ENCODE measurements at places on chromosomes 4 and X.

- no peak overlapping the region for H3K4me3 ChIP-seq
- no peaks in the 10 kb centered on the region for H3K4me1 ChIP-seq
- H3K27me3 ChIP-seq, result no peaks in the 10 kb centered on the region
- H3K27ac ChIP-seq, result no peak overlapping the region
These were observed 172.0 kb downstream of the FBXO8 start for GRCh38 chr4:174111422-174111821.

- H3K27ac ChIP-seq, result no peak overlapping the region
- DNase-seq, result no peak
- H3K4me3 ChIP-seq, result no peak overlapping the region
- no peaks in the 10 kb centered on the region for H3K4me1 ChIP-seq
These were observed 92.7 kb downstream of the STK32B start for GRCh38 chr4:5143940-5144339.

GRCh38 chr4:138174981-138175794 is 67.0 kb downstream of the SLC7A11 start:
- no peak overlapping the region for H3K4me3 ChIP-seq
- H3K36me3 ChIP-seq, result no peaks in the 10 kb centered on the region
- H3K4me1 ChIP-seq, result no peaks in the 10 kb centered on the region
- no peaks in the 10 kb centered on the region for H3K27me3 ChIP-seq
- no peak for DNase-seq

DNA sequence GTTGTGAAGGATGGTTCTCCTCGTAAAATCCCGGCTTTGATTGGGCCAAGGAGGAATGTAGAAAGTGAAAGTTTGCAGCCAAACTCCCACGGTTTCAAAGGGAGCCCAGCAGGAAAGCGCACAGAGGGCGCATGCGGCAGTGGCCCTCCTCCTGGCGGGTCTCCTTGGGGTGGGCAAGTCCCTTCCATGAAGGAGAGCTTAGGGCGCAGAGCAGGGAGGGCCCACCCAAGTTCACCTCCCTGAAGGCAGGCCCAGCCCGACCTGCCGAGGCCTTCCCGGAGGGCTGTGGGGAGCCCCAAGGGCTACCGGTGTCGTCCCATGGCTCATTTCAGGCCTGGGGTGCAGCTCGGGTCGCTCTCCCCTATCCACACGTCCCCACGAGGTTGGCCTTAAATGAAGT is 2.0 kb downstream of the PDZD4 start:
- H3K27me3 ChIP-seq, result no peaks in the 10 kb centered on the region
- no peak overlapping the region for H3K27ac ChIP-seq
- H3K4me1 ChIP-seq, result peaks cover 15% of the 10 kb centered on the region
- no peak for DNase-seq
- no peaks in the 10 kb centered on the region for H3K36me3 ChIP-seq
- no peak overlapping the region for H3K4me3 ChIP-seq

DNA sequence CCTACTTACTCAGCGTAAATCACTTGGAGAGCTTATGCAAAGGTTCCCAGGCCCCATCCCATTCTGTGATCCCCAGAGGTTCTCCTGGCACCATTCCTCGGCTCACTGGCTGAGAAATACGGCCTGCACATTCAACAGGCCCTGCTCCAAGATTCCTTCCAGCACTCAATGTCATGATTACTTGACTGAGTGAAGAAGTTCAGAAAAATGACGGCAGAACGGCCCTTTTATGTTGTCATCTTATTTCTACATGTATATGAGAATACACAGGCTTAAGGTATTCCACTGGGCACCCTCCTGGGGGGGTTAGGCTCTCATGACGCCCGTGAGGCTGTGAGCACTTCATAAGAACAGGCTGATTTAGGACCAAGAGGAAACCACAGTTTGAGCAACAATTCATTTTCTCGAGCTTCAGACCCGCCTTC is 190.6 kb downstream of the NSUN7 start:
- H3K36me3 ChIP-seq, result no peaks in the 10 kb centered on the region
- H3K4me1 ChIP-seq, result no peaks in the 10 kb centered on the region
- no peak overlapping the region for H3K4me3 ChIP-seq
- no peak for DNase-seq

DNA sequence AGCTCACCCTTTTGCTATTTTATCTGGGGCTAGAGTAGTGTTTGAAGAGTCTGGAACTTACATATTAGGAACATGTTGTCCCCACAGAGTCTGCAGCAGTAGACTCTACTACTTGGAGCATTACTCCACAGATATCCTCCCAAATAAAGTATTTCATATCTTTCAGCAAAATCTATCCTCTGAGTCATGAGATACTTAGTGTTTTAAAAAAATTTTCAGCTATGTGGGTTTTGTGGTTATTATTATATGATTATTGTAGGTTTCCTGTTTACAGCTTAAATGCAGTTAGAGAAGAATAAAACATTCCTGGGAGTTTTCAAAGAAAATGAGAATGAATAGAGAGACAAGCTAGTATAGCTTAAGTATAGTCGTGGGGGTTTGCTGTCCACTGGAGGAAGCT is 30.9 kb downstream of the PAGE2 start:
- H3K27me3 ChIP-seq, result no peaks in the 10 kb centered on the region
- no peak overlapping the region for H3K4me3 ChIP-seq
- H3K27ac ChIP-seq, result no peak overlapping the region
- H3K4me1 ChIP-seq, result peaks cover 25% of the 10 kb centered on the region
- H3K36me3 ChIP-seq, result no peaks in the 10 kb centered on the region
- no peak for DNase-seq

DNA sequence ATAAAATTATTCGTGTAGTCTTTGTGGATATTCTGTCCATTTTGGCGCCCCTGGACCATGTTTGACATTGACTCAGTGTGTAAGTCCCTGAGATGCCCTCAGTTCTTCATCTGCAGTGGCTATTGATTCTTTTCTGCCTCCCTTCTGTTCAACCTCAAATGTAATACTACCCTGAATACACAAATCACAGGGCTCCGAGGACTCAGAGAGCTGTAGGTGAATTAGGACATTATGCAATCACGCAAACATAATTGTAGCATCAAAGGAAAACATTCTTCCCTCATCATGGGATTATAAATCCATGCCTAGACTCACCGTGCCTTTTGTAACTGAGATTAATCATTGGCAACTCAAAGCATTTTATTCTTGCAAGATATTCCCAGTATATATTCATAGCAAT is 161.4 kb upstream of the PACRGL start:
- no peak overlapping the region for H3K27ac ChIP-seq
- no peaks in the 10 kb centered on the region for H3K4me1 ChIP-seq
- DNase-seq, result no peak

DNA sequence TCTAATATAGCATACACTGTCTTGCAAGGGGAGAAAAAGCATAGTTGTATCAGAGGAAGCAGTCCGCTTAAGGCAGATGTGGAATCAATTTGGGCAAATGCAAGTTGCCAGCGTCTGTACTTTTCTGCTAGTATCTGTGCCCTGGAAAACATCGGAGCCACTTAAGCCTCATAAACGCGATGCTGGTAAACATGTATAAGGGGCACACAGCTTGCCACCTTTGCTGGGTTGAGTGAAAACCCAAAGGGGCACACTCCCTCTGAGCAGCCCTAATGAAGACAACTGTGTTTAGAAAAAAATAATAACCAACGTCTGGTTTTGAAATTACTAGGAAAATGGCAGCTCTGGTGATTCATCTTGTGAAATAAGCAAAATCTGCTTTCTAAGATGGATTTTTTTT is 24.3 kb downstream of the SMIM20 start:
- no peaks in the 10 kb centered on the region for H3K36me3 ChIP-seq
- H3K27me3 ChIP-seq, result no peaks in the 10 kb centered on the region
- no peak overlapping the region for H3K27ac ChIP-seq
- DNase-seq, result no peak

GRCh38 chr4:87895964-87896621 is 63.3 kb downstream of the MEPE start:
- DNase-seq, result no peak
- H3K36me3 ChIP-seq, result no peaks in the 10 kb centered on the region
- H3K4me1 ChIP-seq, result no peaks in the 10 kb centered on the region

DNA sequence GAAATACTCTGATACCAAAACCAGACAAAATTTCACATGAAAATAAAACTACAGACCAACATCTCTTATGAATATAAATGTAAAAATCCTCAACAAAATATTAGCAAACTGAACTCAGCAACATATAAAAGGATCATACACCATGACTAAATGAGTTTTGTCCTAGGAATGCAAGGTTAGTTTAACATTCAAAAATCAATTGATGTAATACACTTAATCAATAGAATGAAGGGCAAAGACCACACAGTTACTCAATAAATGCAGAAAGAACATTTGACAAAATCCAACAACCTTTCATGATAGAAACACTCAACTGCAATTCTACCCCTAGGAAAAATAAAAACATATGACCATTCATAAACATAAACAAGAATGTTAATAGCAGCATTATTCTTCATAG is 50.2 kb upstream of the DCTD start:
- H3K4me1 ChIP-seq, result no peaks in the 10 kb centered on the region
- H3K27me3 ChIP-seq, result no peaks in the 10 kb centered on the region
- H3K27ac ChIP-seq, result no peak overlapping the region
- no peaks in the 10 kb centered on the region for H3K36me3 ChIP-seq
- no peak overlapping the region for H3K4me3 ChIP-seq

DNA sequence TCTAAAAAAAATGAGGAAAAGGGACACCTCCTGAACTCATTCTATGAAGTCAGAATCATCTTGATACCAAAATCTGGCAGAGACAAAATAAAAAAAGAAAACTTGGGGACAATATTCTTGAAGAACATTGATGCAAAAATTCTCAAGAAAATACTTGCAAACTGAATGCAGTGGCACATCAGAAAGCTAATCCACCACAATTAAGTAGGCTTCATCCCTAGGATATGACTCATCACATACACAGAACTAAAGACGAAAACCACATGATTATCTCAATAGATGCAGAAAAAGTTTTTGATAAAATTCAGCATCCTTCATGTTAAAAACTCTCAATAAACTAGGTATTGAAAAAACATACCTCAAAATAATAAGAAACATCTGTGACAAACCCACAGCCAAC is 98.3 kb downstream of the FAM47B start:
- H3K27me3 ChIP-seq, result no peaks in the 10 kb centered on the region
- H3K36me3 ChIP-seq, result no peaks in the 10 kb centered on the region
- H3K4me3 ChIP-seq, result no peak overlapping the region
- no peaks in the 10 kb centered on the region for H3K4me1 ChIP-seq

DNA sequence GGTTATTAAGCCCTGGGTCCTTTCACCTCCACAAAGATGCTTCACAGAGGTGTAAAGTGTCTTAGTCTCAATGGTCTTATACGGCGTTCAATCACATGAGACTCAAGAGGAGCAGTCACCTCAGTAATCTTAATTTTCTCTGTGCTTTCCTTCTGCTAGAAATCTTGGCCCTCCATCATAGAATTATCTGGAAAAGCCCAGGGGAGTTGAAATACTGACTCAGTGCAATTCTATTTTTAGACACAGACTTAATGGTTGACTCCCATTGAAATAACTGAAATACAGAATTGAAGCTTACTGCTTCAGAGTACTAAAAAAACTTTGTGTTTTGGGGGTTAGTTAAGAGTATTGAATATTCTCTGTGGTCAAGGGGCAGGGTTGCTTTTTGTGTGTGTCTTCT is 94.5 kb upstream of the IL15 start:
- H3K4me1 ChIP-seq, result no peaks in the 10 kb centered on the region
- H3K27me3 ChIP-seq, result no peaks in the 10 kb centered on the region
- no peak overlapping the region for H3K27ac ChIP-seq
- H3K36me3 ChIP-seq, result no peaks in the 10 kb centered on the region
- DNase-seq, result no peak
- no peak overlapping the region for H3K4me3 ChIP-seq

GRCh38 chrX:65821721-65822496 is 154.5 kb downstream of the MSN start:
- H3K27ac ChIP-seq, result no peak overlapping the region
- no peaks in the 10 kb centered on the region for H3K36me3 ChIP-seq
- no peaks in the 10 kb centered on the region for H3K27me3 ChIP-seq
- H3K4me3 ChIP-seq, result peak overlapping the region; percentile 28
- peaks cover 4% of the 10 kb centered on the region for H3K4me1 ChIP-seq

- no peaks in the 10 kb centered on the region for H3K27me3 ChIP-seq
- no peak overlapping the region for H3K27ac ChIP-seq
- H3K36me3 ChIP-seq, result no peaks in the 10 kb centered on the region
- no peak overlapping the region for H3K4me3 ChIP-seq
- DNase-seq, result no peak
These were observed 13.4 kb upstream of the DHRSX start for GRCh38 chrX:2514131-2514530.

DNA sequence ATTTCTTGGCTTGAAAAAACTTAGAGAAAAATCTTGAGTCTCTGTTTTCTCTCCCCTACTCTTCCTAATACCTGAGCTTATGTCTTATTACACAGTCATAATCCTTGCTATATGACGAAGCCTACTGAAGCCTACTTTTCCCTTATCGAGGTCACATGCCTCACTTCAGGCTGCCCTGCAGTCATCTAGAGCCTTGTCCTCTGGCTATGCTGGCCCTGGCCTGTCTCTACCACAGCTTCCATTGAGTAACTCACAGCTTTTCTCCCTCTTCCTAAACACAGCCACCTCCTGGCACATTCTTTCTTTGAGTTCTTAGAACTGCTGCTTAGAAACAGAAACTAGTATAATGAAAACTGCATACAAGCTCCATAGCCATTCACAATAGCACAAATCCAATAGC is 1698.3 kb downstream of the STIM2 start:
- no peaks in the 10 kb centered on the region for H3K4me1 ChIP-seq
- H3K27ac ChIP-seq, result no peak overlapping the region
- DNase-seq, result no peak
- no peak overlapping the region for H3K4me3 ChIP-seq

GRCh38 chrX:83934220-83934619 is 73.3 kb downstream of the CYLC1 start:
- no peak overlapping the region for H3K4me3 ChIP-seq
- H3K27me3 ChIP-seq, result no peaks in the 10 kb centered on the region
- H3K27ac ChIP-seq, result no peak overlapping the region

- no peak for DNase-seq
- H3K36me3 ChIP-seq, result no peaks in the 10 kb centered on the region
- H3K4me1 ChIP-seq, result no peaks in the 10 kb centered on the region
- no peak overlapping the region for H3K27ac ChIP-seq
These were observed 2.9 kb upstream of the FAT1 start for GRCh38 chr4:186726426-186727168.

GRCh38 chrX:148448686-148449085 is 51.7 kb upstream of the AFF2 start:
- H3K4me1 ChIP-seq, result no peaks in the 10 kb centered on the region
- no peak for DNase-seq
- H3K4me3 ChIP-seq, result no peak overlapping the region
- no peak overlapping the region for H3K27ac ChIP-seq
- H3K36me3 ChIP-seq, result no peaks in the 10 kb centered on the region
- no peaks in the 10 kb centered on the region for H3K27me3 ChIP-seq

DNA sequence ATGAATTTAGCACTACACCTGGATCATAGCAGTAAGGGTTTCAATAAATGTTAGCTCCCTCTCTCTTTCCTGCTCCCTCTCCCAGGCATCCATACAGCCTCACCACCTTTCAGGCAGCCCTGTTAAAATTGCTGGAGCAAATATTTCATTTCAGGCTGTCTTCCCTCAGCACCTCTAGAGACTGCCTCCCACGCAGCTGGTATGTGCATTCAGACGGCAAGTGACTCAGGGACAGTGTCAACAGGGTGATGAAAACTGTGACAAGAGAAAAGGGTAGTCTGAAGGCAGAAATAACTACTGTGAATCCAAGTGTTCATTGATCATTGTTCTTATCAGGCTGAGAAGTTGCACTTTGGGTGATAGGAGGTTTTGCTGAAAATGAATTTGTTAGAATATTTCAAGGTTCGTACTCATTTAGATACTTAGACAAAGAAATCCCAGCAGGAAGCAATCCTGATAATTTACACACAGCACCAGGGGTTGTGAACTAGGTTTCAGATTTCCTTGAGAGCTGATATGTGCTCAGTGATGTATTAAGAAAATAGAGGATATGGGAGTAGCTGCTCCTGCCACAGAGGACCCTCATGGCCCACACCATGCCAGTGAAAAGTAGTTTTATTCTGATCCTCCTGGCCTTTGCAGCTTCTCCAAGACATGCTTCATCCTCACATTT is 424.2 kb downstream of the FGF13 start:
- H3K27me3 ChIP-seq, result no peaks in the 10 kb centered on the region
- no peaks in the 10 kb centered on the region for H3K36me3 ChIP-seq
- no peak overlapping the region for H3K27ac ChIP-seq
- no peaks in the 10 kb centered on the region for H3K4me1 ChIP-seq
